ENCODE measurements at places on chromosomes 3 and 15.

DNA sequence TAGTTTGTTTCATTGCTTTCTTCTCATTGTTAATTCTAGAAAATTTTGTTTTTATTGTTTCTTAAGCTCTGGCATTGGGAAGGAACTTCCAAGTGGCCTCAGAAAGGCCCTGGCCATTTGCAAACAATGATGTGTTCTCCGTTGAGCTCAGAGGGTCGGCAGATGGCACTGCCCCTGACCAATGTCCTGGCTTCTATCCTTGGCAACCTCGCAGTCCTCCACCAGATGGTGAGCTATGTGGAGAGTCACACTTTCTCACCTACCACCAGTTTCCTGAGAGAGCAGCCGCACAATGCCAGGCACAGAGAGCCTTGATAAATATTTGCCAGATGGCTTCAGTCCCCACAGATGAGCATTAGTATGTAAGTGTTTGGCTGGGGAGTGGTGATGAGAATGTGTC lies 343.7 kb downstream of the EPHB1 start:
- no peak for DNase-seq

- DNase-seq, result no peak
Measured at GRCh38 chr15:51752888-51753287, 1.5 kb downstream of the TMOD2 start.

- no peak for DNase-seq
Measured at GRCh38 chr15:58454950-58455401, 23.2 kb downstream of the LIPC start.

GRCh38 chr15:23035964-23036566 lies 3.3 kb downstream of the TUBGCP5 start:
- DNase-seq, result peak; percentile 29

GRCh38 chr3:123067689-123068600 lies 1.1 kb downstream of the PDIA5 start:
- no peak for DNase-seq

- DNase-seq, result no peak
Measured at GRCh38 chr3:159832024-159832423, 156.6 kb upstream of the IL12A start.

- no peak for DNase-seq
Measured at GRCh38 chr15:70199540-70200410, 102.1 kb upstream of the TLE3 start.

- DNase-seq, result no peak
Measured at GRCh38 chr3:41163006-41163405, 36.3 kb upstream of the CTNNB1 start.

DNA sequence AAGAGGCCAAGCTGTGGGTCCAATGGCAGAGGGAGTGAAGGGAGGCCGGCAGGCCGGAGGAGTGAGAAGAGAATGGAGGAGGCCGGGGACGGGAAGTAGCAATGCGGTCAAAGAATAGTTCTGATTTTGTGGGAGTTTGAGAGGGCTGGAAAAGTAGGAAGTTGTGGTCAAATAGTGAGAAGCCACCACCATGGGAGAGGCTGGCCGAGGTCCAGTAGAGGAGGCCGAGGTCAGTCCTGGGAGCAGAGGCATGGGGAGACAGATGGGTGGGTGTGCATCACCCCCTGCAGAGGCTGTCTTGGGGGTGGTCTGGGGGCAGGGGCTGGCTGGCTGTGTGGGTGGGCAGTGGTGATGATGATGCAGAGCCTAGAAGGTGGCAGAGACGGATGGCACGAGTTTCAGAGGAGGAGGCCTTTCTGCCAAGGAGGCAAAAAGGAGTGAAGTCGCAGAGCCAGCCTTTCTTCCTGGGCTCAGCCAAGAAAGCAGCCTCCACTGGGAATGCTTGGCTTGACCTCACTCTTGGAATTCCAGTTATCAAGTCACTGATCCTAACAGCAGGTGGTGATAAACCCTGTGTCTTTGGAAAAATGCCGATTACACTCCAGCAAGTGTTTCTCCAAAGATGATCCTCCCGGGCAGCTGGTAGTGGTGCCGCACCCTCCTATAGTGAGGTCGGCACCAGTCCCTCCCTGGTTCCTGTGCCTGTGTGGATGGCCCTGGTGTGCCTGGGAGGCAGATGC lies 57.3 kb downstream of the ARNT2 start:
- DNase-seq, result no peak

DNA sequence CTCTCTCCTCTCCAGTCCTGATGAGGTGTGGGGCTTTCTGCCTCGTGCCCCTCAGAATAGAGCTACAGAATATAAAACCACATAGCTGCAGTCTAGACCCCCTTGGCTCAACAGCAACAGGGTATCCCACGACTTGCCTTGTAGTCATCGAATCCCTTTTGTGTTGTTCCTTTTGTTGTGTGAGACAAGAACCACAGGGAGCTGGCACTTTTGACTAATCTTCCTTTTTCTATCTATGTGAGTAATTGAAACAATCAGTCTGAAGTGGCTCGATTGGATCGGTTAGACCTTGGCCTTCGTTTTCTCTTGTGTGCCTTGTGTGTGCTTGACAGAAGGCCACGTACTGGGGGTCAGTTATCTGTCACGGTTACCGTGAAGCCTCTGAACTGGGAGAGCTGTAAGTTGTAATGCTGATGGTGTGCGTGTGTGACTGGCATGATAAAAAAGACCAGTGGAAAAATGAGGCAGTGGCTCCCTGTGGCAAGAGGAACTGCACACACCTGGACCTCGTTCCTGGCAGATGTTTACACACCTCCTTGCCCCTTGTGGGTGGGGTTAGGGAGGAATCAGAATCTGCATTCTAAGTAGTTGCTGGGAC lies 23.2 kb upstream of the IQCF6 start:
- DNase-seq, result no peak

- DNase-seq, result no peak
Measured at GRCh38 chr3:64336488-64336887, 111.2 kb upstream of the PRICKLE2 start.

DNA sequence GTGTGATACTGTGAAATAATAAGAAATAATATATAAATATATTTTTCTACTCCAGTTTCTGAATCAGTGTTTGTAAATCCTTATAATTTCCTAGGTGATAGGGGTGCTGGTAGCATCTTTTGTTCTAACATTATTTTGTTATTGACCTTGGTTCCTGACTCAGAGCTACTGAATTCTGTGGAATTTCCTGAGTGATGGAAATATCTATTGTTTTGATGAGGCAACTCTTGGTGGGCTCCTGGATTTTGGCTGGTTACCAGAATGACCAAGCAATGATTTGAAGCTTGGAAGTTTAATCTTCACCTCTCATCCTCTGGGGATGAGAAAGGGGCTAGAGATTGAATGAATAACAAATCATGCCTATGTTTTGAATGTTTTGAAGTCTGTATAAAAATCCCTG lies 377.3 kb downstream of the LPP start:
- no peak for DNase-seq

- DNase-seq, result no peak
Measured at GRCh38 chr15:61092361-61093157, 136.5 kb downstream of the RORA start.

GRCh38 chr15:63600001-63600615 lies 2.9 kb downstream of the FBXL22 start:
- no peak for DNase-seq

GRCh38 chr15:64837502-64837901 lies 4.2 kb upstream of the PLEKHO2 start:
- no peak for DNase-seq

DNA sequence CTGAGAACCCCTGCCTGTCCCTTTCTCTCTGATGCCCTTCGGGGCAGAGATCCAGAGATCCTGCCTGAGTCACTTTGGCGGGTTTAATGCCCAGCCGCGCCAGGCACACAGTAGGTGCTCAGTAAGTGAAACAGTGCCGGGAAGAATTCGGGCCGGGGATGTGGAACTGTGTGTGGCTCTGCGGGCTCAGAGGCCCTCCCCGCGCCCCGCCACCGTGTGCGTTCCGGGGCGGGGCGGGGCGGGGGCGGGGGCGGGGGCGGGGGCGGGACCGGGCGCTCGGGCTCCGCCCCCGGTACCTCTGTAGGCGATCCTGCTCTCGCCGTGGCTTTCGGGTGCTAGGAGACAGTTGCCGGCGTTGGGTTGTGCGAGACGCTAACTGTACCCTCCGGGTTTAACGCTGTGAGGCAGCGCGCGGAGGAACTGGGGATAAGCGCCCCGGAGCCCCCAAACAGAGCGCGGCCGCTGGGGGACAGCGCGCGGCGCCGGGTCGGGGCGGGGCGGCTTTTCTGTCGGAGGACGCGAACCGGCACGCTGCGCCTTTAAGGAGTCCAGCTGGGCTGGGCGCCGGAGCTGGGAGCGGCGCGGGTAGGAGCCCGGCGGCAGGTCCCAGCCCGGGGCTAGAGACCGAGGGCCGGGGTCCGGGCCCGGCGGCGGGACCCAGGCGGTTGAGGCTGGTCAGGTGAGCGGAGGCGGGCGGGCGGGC lies at the start of gene ABHD6:
ABHD6 (plus strand) TSS at position 555 of the 703 bp plus-strand sequence. CDS start 18,795 bp downstream, outside the sequence.
- DNase-seq, result peak; percentile 63

- no peak for DNase-seq
Measured at GRCh38 chr3:176615826-176616225, 581.5 kb downstream of the TBL1XR1 start.

- no peak for DNase-seq
Measured at GRCh38 chr15:98138910-98139309, 178.4 kb downstream of the ARRDC4 start.

GRCh38 chr3:9028134-9028533 lies 64.9 kb upstream of the RAD18 start:
- DNase-seq, result no peak

GRCh38 chr15:88655103-88655553 lies 16.3 kb downstream of the ISG20 start:
- no peak for DNase-seq

DNA sequence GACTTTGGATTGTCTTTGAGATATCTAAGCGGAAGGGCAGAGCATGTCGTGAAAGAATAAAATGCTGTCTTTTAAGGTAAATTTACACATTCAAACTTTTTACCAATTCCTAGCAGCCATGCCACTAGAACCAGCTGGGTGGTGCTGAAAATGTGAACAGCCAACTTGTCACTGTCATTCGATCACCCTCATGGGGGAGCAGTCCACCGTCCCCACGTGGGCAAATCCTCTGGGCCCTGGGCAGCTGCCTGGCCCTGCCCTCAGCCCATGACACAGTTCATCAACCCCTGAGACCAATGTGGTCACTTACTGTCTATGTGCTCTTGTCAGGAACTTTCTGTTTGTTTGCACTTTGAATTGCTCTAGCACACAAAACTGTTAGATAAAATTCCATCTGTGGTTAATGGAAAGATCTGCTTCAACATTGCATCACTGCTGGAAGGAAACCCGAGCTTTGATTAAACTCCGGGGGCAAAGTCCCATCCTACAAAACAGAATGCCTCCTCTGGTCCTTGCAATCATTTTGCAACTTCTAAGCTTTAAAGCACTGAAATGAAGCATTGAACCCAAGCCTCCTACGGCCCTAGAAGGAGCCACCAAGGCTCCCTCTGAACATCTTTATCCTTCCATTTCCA lies 50.1 kb downstream of the PCSK6 start:
- no peak for DNase-seq

DNA sequence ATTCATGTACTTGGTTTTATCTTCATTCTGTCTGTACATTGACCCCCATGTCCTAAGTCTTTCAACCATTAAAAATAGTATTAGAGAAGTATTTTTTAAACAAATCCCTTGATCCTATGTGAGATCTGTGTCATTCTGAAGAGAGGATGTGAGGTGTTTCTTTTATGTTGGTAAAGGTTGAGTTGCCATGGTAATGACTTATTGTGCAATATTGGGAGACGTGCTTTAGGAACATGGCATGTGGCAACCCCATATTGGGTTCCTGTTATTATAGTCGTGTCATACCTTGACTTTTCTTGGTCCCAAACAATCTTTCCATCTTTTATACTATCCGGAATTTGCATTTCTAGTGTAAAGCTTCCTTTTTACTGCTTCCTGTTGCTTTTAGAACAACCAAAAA lies 203.1 kb downstream of the KCNAB1 start:
- DNase-seq, result no peak

DNA sequence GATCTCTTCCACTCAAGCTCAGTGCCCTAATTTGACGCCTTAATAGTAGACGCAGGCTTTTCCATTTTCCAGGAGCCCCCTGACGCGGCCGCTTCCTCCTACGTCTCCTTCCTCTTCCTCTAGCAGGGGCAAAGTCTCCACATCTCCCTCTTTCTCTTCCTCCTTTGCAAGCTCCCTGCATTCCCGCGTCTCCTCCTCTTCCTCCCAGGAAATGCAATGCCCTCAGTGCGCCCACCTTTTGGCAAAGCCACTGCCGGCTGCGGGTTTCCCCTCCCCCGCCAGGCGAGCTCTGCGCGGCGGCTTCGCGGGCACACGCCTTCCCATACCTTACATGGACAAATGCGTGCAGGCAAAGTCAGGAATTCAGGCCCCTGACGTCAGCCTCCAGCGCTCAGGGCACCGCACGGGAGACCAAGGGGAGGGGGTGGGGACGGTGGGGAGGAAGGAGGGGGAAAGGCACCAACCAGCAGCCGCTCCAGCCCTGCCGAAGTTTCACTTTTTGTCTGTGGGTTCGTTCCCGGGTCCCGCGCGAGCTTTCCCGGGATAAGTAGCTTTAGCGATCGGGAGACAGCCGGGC lies 432 bp upstream of the LPP start:
- no peak for DNase-seq

DNA sequence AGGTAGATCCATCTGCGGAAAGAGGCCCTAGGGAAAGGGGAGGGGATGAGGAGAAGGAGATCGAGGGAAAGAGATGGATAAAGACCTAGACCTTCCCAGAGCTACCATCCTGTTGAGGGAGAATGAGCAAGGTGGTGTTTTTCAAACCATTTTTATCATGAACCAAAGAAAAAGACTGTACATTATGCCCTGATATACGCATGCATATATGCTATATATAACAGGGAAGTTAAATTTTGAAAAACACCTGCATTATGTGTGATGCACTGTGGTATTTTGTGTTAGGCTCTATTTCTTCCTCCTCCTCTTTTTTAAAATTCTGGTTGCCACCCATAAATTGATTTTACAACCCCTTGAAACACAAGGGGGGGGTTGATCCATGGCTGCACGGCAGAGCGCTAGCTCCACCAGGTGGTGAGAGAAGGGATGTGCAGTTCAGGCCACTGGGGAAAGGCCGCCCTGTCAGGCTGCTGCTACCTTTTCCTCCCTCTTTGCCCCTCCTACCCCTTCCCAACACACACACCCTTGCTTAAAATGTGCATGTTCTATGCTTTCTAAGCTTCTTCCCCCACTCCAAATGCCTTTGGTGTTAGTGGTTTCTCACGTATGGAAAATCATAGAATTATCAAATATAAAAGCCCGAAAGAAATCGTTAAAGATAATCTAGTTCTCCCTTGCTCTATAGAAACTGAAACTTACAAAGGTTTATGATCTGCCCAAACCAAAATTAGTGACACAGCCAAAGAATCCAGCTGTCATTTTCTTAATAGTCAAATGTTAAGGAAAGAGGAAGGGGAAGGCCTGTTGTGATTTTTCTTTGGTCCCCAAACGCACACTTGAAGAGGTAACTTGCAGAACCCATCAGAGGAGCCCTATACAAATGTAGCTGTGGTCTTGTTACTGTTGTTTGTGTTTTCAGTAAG lies 262.0 kb upstream of the UMPS start:
- DNase-seq, result no peak

DNA sequence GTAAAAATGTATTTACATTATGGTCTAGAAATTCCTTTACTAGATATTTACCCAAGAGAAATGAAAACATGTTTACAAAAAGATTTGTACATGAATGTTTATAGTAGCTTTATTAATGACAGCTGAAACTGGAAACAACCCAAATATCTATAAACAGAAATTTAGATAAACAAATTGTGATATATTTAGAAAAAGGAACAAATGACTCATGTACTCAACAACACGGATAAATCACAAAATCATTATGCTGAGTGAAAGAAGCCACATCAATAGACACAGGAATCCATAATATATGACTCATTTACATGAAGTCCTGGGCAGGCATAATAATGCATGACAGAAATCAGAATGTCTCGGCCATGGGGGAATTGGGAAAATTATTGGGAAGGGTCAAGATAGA lies 1020.2 kb downstream of the SQOR start:
- DNase-seq, result no peak

GRCh38 chr15:92934716-92935115 lies 34.6 kb downstream of the CHD2 start:
- no peak for DNase-seq
